A549 (cell line): ENCODE measurements at places on chromosomes 1 and 21. TPM values are rescaled to one million over a fixed set of nuclear protein-coding genes. Genes with fewer than 3 reads are reported as not detected.
A peak's percentile ranks its signal among the peaks of the same experiment; 100 is the strongest.

The CHRNB2 gene
- 0.21 to 0.28 TPM (median 0.25 TPM) in 3 replicates for polyA plus RNA-seq

DNA sequence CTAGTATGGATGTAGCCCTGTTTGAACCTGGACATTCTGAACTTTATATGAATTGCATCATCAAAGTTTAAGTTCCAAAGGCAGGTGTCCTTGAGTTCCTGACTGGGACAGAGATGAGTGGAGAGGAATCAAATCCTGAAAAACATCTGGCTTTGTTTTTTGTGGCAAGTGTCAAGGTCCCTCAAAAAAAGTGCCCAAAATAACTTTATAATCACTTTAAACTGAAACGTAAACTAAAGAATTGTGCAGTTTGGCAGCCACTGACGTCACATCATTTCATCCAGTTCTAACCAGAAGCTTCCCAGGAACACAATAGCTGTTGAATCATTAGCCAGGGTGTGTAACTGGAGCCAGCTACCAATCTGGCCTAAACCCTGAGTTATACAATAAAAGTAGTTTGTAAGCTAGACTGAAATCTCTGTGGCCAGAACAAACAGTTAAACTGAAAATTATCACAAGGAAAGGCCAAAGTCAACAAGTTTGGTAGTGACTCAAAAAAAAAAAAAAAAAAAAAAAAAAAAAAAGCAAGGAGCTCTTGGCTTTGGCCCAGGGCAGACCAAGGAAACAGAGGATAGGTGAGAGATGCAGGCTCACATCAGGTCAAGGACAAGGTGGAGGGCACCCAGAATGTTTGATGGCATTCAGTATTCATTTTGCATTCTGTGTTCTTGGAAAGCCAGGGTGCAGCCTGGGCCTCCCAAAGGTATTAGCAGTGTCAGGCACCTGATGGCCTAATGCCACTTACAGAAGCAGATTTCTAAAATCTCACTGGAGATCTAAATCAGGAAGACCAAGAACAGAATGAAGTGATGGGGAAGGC is 74.3 kb downstream of the TNFSF18 start:
- DNase-seq: peak; percentile 96

The ETV3L gene
- polyA plus RNA-seq: not detected in 3 replicates

The CASQ2 gene
- not detected in 3 replicates for polyA plus RNA-seq

The RAB3B gene
- 10.9 to 15.1 TPM (median 13.6 TPM) in 3 replicates for polyA plus RNA-seq

GRCh38 chr1:54471588-54471987 is 65.4 kb upstream of the SSBP3 start:
- DNase-seq: no peak

- no peak for DNase-seq
Observed at GRCh38 chr1:151311011-151311410, 16.2 kb downstream of the PI4KB start.

- no peak for DNase-seq
Observed at GRCh38 chr1:12501661-12502060, 116.3 kb downstream of the DHRS3 start.

DNA sequence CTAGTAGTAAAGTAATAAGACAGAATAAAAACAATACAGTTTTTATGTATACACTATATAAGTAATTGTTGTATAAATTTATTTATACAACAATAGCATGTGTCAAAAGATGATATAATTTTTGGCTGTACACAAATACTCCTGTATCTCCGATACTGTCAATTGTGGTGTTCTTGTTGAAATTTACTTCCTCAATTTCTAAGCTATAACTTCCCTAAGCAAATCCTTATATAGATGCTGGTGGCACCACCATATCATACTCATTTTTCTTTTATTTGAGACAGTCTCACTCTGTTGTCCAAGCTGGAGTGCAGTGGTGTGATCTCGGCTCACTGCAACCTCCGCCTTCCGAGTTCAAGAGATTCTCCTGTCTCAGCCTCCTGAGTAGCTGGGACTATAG is 141.0 kb upstream of the HP1BP3 start:
- no peak for DNase-seq

The SLAMF1 gene
- polyA plus RNA-seq: not detected in 3 replicates
